ENCODE measurements at places on chromosomes 1 and 21. TPM values are rescaled to one million over a fixed set of nuclear protein-coding genes. Genes with fewer than 3 reads are reported as not detected.

The GREM2 gene
- total RNA-seq, result 2.0 TPM

The TFAP2E gene
- total RNA-seq, result 0.44 TPM

The ADAMTS1 gene
- total RNA-seq, result 72.7 TPM

The PLK3 gene
- 29.0 TPM for total RNA-seq

The CD84 gene
- total RNA-seq, result 9.8 TPM
